Lower leg skin (tissue), 4 donors: ENCODE measurements at places on chromosomes 2 and 18.

DNA sequence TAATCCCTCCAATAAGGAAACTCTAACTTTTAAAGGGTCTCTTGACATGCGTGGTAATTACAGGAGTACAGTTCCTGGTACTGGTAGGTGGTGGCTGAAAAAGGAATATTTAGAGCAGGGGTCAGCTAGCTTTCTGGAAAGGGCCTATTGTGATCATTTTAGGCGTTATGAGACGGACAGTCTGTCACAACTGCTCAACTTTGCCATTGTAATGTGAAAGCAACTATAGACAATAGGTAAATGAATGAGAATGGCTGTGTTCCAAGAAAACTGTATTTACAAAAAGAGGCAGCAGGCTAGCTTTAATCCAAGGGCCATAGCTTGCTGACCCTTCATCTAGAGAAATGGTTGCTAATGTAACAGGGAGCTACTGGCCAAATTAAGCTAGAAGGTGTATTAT lies 177.7 kb upstream of the LRRTM1 start:
- no peak for DNase-seq

DNA sequence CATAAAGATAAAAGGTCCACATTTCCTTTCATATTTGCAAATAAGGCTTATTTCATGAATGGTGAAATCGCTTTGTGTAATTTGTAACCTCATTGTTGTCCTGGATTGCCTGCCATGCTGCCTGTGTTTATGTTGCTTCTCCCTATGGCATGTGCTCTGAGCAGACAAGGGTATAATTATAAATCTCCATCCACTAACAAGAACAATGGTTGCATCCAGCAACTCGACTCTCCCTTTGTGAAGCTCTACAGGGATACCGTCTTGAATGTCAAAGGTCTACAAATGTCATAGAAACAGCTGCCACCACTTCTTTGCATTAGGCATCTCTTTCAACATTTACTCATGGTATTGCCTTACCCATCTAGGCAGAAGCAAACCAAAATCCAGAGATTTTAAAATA lies 209.6 kb downstream of the SLC8A1 start:
- DNase-seq, result no peak

- no peak for DNase-seq
These were observed 249.6 kb upstream of the LRP1B start for GRCh38 chr2:142380372-142380771.

- DNase-seq, result no peak
These were observed 119.4 kb downstream of the LPIN1 start for GRCh38 chr2:11865805-11866204.

GRCh38 chr2:235324324-235324723 lies 169.5 kb upstream of the AGAP1 start:
- DNase-seq, result no peak

- no peak for DNase-seq
These were observed 162.5 kb downstream of the NDUFA10 start for GRCh38 chr2:239862613-239863012.

DNA sequence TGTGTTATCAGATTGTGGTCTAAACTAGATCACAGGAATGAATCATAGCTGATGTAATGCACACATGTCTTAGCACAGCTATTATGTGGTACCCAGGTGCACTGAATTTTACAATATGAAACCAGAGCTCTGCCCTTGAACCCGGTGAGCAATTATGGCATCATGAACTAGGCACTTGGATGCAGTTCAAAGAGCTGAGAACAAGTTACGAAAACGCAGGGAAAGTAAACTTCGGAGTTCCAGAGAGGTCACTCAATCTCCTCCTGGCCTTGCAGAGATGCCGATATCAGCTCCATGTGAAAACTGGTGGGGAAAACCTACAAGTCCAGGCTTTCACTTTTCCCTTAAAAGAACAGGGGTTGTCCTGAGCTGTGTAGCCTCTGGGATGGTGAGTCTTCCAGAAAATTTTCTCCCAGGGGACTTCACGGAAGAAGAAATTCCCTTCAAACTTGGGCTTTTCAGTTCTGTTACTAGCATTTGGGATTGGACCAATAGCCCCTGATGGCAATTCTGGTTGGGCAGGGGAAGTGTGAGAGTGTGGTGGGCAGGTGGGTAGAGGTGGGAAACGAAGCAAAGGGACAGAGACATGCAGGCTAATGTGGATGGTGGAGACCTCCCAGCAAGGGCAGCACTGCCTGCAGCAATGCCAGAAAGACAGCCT lies 71.1 kb upstream of the SH3BP4 start:
- no peak for DNase-seq

DNA sequence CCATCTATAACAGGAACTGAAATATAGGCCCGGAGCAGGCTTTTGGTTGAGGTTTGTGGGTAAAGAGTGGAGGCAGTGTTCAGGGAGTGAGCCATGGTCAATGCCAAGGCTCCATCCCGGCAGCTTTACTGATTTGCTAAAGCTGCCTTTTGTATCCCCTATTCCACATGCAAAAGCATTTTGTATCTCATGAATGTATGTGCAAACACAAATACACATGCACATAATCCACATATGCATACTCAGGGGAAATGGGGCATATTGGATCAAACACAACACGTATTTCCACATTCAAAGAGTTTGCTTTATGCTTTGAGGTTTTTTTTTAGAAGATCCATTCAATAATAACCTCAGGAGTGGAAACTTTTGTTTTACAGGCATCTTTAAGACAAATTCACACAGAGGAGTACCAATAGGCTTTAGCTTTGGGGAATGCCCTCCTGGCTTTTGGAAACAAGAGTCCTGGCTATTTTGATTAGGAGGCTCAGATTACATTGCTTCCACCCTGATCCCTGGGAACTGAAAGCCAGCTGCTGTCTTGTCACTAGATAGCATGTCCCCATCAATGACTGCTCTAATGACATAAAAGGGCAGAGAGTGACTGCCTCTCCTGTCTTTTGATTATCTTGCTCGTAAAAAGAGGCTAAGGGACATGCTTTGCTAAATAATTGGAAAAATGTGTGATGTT lies 263.2 kb downstream of the EN1 start:
- no peak for DNase-seq

DNA sequence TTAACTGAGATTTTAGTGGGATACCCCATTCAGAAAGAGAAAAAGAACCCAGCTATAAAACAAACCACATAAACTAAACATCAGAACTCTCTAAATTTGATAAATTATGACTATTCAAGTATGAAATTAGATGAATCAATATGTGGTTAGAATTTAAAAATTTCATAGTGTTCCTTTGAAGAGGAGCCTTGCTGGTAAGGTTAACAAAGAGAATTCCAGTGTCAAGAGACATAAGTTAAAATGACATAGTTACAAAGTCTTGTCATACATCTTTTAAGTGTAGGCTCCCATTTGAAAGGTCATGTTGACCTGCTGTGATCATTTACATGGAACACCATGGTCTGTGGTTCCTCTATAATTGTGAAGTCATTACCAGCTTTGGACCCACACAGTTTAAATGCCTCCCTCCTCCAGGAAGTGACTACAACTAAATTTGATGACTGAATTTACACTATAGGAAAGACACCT lies 231.6 kb upstream of the ETAA1 start:
- DNase-seq, result no peak

GRCh38 chr2:7203056-7203467 lies 285.9 kb downstream of the RNF144A start:
- peak; percentile 43 for DNase-seq
